ENCODE measurements at places on chromosomes 13 and 19.

DNA sequence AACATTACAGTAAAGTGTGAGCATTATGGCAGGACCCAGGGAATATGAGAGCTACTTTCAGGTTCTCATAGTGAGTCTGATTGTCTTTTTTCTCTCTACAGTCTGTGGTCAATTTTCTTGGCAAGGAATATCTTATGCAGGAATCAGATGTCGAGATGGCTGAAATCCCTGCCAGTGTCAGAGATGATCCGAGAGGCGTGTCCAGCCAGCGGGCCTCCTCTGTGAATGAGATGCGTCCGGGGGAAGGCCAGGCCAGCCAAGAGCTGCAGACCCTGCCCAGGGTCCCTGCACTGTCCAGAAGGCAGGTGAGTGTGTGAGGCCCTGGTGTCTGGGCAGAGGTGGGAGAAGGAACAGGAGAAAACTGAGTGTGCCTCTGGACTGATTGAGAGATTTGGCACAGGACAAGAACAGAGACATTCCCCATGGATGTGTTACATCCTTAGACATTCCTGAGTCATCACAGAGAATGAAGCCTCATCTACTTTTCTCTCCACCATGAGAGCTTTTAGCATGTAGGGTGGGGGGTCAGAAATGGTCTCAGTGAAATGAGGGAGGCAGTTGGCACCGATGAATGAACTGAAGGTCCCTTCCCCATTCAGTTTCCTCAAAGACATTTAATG lies 27.3 kb upstream of the EDDM13 start:
- no peak for DNase-seq

GRCh38 chr13:85808811-85809210 lies 9.6 kb upstream of the SLITRK6 start:
- DNase-seq: no peak

GRCh38 chr13:40672765-40673397 lies 6.4 kb upstream of the FOXO1 start:
- DNase-seq: no peak

GRCh38 chr19:54480051-54480450 lies 7.0 kb upstream of the CDC42EP5 start:
- no peak for DNase-seq

DNA sequence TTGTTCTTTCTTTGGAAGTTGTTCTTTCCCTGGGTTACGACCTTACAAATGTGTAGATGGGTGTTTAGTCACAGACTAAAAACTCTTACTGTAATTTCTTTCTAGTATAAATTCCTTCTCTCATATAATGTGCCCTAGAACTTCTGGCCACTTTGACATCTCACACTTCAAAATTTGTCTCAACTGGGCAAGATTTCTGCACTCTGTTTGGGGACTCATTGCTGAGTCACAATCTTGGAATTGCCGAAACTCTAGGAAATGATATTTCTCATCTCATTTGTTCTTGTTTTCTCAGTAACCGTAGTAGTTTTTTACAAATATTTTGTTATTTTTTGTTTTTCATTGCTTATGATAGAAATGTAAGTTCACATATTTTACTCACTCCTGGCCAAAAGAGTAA lies 2523.2 kb upstream of the PCDH20 start:
- DNase-seq: no peak

DNA sequence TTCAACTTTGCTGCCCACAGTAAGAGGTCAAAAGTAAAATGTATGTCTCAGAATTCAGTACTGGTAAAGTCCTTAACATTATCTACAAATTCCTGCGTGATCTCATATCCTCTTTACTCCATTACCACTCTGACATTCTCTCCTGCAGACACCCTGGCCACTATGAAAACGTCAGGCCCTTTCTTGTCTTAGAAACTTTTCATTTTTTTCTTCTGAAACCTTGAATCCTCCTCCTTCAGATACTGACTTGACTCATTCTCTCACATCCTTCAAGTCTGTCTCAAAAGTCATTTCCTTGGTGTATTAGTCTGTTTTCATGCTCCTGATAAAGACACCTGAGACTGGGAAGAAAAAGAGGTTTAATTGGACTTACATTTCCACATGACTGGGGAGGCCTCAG lies 262.3 kb downstream of the POU4F1 start:
- no peak for DNase-seq

Measured in stimulated activated naive B cell treated with anti-CD40 and anti-IgM and Interleukin-4, amounts not matched to agents 10 μg/mL and 1 μg/mL and 100 μg/mL, for 72 hours (primary cell).